ENCODE measurements at places on chromosomes 7 and 10.

- DNase-seq, result no peak
These were observed 1.8 kb downstream of the HOXA2 start for GRCh38 chr7:27100694-27101170.

DNA sequence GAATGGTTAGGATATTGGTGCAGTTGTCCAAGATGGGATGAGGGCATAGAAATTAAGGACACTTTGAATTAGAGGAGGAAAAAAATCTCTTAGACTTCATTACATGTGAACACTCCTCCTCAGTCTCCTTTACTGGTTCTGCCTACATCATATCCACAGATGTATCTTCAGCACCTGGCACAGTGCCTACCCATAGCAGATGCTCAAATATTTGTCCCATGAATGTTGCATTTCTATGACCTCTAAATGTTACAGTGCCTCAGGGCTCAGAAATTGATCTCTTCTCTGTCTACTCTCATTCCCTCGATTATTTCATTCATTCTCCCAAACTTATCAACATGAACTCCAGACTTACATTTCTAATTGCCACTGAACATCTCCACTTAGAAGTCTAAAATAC is 17.1 kb downstream of the CNNM1 start:
- peak; percentile 93 for DNase-seq

DNA sequence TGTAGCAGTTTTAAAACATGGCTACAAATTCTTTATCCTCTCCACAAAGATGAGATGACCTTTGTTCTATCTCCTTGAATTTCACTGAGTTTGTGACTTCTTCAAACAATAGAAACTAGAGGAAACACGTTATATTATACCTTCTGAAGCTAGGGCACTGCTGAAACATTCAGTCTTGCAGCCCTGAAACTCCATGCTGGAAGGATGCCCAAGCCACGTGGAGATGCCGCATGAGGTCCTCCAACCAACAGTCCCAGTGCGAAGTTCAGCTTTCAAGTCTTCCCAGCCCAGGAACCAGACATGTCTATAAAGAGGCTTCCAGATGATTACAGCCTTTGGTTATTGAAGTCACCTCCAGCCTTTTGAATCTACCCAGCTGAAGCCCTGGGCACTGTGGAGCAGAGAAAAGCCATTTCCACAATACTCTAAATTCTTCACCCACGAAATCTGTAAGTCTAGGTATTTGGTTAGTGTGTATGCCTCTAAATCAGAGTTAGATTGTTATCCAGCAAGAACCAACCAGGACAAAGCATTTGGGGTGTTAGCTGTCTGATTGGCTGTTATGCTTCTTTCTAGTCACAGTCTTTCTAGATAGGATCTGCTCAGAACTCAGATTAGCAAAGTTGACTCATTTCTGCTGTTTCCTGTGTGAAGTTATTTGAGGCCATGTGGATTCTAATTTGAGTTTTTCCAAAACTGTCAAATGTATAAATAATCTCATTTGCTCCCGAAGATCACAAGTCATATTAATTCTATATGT is 186.5 kb upstream of the TMEM72 start:
- peak; percentile 79 for DNase-seq

DNA sequence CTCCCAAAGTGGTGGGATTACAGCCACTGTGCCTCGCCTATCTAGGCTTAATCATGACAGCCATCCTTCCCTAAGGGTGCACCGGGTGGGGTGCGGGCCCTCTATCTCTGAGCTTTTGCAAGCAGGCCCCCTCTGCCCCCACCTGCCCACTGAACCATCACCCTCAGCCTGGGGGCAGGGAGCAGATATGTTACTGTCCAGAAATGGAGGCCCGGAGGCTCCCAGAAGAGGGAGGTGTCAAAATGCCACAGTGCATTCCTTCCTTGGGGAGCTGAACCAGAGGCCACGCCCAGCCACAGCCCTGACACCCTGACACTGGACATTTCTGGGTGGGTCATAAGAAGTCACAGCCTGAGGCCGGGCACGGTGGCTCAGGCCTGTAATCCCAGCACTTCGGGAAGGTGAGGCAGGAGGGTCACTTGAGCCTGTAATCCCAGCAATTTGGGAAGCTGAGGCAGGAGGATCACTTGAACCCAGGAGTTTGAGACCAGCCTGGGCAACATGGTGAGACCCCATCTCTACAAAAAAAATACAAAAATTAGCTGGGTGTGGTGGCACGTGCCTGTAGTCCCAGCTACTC is 129.8 kb upstream of the TNRC18 start:
- DNase-seq, result peak; percentile 74

DNA sequence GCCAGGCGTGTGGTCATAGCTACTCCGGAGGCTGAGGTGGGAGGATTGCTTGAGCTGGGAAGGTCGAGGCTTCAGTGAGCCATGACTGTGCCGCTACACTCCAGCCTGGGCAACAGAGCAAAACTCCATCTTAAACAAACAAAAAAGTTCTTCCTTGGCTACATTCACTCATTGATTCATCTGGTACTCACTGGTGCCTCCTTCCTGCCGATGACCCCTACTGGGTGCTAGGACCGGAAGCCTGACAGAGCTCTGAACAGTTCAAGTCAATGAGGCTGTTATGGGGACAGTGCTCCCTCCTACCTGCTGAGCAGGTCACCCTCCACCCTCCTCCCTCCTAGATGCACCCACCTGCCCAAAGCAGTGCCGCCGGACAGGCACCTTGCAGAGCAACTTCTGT is 4.9 kb downstream of the PCOLCE start:
- DNase-seq, result peak; percentile 29

DNA sequence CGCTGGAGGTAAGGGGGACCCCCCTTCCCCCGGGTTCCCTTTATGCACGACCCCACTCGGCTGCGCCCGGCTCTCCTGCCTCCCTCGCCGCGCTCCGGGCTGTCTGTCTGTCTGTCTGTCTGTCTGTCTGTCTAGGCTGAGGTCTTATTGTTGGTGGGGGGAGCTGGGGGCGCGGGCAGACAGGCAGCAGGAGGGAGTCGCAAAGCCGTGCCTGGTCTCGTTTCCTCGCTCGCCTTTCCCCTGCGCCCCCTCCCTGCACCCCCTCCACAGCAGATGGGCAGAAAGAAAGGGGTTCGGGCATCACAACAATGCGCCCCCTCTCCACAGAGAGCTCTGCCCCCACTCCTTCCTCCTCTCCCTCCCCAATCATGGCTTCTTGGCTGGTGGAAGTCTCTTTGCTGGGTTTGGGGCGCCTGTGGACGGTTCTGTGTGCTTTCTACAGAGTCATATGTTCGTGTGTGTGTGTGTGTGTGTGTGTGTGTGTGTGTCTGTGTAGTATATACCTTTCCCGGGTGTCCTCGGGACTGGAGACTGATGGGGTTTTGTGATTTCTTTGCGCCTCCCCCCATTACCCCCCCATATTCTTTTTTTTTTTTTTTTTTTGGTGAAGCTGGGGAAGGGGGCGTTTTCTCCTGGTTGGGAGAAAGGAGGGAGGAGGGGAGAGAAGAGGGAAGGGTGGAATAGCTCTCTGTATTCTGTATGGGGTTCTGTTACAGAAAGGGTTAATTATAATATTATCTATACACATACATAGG is 1.9 kb downstream of the AUTS2 start:
- DNase-seq, result no peak

DNA sequence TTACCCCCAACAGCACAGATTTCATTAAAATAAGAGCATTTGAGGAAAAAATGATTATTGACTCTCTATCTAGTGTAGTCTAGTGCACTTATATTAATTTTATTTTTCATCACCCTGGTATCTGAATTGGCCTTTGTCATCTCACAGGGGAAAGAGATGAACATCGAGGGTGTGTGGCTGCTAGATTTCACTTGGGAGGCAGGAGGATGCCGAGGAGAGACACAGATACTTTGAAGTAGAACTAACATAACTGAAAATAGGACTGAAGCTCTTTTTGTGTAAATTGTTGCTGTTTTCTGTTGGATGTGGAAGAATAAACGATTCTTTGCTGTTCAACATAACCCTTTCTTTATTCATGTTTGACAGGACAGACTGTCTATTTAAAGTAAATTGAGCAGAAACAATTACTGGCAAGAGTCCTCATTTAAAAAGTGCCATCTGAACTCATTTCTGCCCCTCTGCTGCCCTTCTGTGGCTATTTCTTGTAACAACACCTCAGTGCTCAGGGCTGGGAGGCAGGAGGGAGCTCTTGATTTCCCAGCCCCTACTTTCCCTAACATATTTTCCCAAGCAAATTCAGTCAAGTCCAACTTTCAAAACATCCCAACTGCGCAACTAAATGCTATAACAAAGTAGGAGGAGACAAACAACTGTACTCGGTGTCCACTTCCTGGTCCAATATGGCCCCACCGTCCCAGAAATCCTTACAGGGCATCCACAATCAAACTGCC is 15.6 kb downstream of the LYZL1 start:
- DNase-seq, result peak; percentile 75

DNA sequence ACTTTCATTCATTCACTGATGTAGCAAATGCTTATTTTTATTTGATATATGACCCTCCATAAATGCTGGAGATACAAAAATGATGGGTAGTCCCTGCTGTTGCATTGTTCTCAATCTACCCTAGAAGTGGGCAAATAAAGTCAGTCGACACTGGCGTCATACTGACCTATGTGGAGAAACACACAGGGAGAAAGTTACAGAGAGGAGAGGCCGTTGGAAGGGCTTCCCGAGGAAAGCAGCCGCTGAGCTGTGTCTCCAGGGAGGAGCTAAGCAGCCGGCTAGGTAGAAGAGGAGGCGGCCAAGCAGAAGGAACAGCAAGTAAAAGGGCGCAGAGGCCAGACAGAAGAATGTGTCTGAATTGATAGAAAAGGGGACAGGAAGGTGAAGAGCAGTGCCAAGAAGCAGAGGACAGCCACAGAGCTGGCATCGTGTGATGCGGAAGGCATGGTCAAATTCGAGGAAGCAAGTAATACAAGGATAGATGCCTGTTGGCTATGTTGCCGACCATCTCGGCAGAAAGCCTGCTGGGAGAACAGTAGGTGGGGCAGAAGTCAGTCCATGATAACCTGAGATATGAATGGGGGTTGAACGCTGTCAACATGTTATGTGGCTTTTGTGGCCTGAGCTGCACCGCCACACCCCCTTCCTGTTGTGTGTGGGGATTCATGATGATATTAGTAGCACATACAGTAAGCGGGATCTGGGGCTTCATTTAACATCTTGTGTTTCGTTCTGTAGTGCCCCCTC is 25.9 kb downstream of the ST8SIA6 start:
- DNase-seq, result no peak

DNA sequence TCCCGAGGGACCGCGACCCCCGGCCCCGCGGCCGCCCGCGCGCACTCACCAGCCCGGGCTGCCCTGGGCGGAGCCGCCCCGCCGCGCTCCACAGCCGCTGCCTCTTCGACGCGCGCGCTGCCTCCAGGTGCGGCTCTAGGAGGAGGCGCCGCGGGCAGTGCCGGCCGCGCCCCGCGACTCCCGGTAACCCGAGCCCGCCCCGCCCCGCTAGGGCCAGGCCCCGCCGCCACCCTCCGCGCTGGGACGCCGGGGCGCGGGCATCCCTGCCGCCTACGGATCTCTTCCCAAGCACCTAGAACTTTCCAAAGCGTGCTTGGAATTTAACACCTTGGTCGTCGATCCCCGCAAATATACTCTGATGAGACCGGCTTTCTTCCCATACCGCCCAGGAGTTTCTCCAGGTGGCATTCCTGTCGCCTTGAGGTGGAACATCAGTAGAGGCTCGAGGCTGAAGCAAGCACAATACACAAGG is at the start of gene SLC26A5:
Gene SLC26A5 (minus strand): TSS at position 159 of the 472 bp plus-strand sequence. CDS start 24,693 bp downstream, outside the sequence.
- DNase-seq, result no peak

DNA sequence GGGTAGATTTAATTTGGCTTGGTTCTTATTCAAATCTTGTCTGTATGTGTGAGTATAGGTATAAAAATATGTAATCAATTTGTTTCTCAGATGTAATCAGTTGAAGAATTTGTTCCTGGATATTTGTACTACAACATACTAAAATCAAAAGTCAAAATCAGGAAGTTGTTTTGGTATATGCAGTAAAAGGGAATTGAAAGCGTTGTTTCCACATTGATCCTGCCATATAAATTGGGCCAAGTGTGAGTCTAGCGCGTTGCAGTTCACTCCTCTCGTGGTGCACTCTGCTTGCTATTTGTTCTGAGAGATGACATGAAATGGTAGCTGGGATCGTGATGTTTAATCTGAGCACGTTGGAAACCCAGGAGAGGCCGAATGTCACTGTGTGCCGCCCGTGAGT is 55.9 kb downstream of the SHH start:
- no peak for DNase-seq

GRCh38 chr7:36487756-36488336 is 98.2 kb downstream of the ANLN start:
- peak; percentile 56 for DNase-seq

DNA sequence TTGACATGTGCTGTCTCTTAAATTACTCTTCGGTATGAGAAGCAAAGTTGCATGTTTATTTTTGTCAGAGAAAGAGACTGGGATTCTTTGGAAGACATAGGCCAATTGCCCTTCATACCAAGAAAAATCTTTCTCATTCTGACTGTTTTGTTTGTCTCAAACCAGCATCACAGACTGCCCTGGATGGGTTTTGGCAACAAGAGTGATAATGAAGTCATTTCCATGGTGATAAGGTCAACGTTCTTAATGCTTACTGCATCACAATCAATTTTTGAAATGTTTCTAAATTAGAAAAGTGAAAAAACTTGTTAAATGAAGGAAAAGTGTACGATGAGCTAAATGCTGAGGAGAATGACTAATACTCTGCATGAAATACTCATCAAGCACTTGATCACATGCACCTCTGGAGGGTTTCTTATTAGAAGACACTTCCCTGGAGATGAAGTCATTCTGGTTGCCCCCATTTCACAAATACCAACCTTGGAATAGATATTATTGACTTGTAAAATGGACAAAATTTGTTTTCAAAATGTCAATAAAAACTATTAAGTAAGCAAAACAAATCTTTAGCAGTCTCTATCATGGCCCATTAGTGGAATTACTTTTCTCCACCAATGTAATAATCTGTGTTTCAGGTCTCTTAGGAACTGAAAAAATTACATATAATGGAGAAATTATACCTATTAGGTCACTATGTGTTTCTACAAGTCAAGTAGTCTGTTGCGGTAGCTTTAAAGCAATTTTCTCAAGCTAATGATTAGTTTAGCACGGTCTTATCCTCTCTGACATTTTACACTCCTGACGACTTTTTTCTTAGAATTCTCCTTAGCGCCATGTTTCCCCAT is 19.9 kb upstream of the SEC61G start:
- no peak for DNase-seq
